ENCODE measurements at places on chromosomes 4 and X.

GRCh38 chr4:114273238-114273637 is 293.8 kb upstream of the ARSJ start:
- no peak for DNase-seq

GRCh38 chrX:132093239-132093860 is 34.5 kb downstream of the FRMD7 start:
- no peak for DNase-seq

- DNase-seq, result no peak
Measured at GRCh38 chr4:10347815-10348214, 109.4 kb downstream of the ZNF518B start.

DNA sequence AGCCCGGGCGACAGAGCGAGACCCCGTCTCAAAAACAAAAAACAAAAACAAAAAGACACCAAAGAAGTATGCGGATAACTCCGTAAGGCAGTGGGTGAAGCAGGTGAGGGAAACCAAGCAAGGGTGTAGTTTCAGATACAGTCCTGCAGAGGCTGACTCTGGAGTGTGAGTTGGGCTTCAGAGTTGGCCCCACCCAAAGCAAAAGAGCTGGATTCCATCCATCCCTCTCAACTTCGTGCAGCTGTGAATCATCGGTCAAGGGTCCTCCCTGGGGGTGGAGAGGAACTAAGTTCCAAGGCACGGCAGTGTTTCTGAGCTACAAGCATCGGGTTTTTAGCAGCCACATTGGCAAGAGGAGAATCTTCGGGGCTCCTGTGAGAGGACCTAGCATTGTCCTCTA is 43.9 kb upstream of the FAM9A start:
- no peak for DNase-seq

- no peak for DNase-seq
Measured at GRCh38 chr4:176653401-176654220, 139.1 kb downstream of the VEGFC start.

DNA sequence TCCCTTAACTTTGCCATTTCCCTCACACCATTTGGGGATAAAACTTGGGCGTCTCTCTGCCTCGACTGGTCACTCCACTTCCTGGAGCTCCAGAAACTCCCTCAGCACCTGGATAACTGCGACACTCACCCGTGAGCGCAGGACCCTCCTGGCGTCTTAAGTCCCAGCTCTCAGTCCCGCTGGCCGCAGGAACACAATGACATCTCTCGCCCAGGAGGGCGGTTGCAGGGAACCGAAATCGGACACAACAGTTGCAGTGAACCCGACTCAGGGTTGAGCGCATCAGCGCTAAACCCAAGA is 370.9 kb upstream of the SMIM31 start:
- DNase-seq, result no peak

DNA sequence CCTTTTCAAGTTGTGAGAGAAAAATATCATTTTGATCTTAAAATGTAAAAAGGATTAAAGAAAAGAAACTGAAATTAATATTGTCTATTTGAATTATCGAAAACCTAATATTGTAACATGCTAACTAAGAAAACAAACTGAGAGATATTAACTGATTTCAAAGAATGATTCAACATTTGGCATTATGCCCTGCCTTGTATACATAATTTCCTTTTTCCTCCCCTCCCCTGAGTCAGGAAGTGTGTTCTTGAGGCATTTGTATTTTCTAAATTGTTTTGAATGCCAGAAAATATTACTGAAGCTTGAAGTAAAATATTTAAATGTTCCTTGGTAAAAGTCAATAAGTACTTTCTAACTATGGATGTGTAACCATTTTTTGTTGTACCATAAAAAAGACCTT is 49.4 kb downstream of the RPS6KA3 start:
- DNase-seq, result no peak

- peak; percentile 20 for DNase-seq
Measured at GRCh38 chr4:7744142-7744804, 195.4 kb downstream of the AFAP1 start.
